ENCODE measurements at places on chromosomes 12 and 14.
A peak's percentile ranks its signal among the peaks of the same experiment; 100 is the strongest.

DNA sequence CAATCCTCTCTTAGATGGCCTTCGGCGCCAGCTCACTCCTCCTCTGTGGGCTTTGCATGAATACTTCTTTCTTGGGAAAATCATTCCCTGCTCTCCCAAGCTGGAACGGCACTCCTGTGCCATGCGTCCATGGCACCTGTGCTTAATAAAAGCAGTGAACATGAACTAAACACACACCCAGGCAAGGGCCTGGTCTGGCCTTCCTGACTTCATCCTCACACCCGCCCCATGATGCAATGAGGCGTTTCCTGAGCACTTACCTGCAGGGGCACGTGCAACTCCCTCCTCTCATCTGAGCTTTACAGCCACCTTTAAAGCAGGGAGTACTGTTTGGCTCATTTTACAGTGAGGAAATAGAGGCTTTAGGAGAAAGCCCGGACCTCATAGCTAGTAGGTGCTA lies 219.8 kb downstream of the SLC41A2 start:
- DNase-seq, result no peak

GRCh38 chr14:54762296-54762695 lies 140.3 kb downstream of the GCH1 start:
- no peak for DNase-seq

GRCh38 chr12:27342536-27342935 lies 9.9 kb downstream of the BMAL2 start:
- DNase-seq, result no peak

DNA sequence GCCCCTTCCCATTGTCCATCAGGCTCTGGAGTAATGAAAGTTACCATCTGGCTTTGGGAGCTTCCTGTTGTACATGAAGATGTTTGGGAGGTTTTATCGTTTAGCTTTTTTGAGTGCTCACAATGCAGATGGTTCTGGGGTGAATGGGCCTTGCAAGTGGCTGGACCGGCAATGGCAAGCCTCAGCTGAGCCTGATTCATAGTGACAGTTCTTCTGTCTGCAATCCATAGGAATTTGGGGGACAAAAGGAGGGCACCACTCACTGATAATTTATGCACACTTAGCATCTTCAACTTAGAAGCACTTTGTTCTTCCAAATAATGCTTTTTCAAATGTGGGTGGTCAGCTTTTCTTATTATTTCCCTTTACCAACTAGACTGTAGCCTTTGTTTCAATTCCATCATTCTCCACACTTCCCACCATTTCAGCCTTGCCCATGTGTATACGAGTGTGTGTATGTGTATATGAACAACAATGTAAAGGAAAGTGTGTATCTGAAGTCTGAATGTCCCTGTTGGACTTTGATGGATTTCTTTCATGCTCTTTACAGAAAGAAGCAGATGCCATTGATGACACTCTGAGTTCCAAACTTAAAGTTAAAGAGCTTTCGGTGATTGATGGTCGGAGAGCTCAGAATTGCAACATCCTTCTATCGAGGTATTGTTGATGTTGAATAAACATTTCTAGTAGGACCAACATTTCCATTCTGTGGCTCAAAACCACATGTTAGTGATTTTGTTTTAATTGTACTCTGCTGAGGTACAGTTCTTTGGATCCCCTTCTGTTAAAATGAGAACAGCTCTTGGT lies 125.5 kb downstream of the GPR135 start:
- no peak for DNase-seq

DNA sequence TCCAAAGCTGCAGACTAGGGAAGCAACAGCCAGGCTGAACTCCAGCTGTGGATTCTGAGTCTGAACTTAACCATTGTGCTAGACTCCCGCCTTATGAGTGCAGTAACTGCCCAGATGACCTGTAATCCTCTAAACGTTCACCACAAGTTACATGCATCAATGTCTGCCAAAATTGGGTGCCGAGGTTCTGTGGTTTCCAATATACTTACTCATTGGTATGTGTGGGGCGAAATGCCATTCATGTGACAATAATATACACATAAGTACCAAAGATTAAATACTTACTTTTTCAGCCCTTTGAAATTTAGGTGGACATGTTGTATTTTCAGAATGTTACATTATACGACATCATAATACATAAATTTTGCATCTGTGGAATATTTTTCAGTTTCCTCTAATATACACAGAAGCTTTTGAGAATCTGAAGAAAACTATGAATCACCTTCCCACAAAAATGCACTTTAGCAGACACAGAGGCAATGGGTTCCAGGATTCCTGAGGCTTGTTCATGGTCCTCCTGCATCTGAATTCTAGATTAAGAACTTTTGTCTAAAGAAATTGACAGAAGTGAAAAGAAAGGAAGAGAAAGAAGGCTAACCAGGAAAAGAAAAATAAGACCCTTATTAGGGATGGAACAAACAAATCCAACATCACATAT lies 31.7 kb downstream of the GRIP1 start:
- DNase-seq, result no peak

GRCh38 chr12:43711348-43711747 lies 47.2 kb downstream of the PUS7L start:
- no peak for DNase-seq

- DNase-seq, result no peak
These were observed 104.6 kb downstream of the PTPRR start for GRCh38 chr12:70815971-70816391.

DNA sequence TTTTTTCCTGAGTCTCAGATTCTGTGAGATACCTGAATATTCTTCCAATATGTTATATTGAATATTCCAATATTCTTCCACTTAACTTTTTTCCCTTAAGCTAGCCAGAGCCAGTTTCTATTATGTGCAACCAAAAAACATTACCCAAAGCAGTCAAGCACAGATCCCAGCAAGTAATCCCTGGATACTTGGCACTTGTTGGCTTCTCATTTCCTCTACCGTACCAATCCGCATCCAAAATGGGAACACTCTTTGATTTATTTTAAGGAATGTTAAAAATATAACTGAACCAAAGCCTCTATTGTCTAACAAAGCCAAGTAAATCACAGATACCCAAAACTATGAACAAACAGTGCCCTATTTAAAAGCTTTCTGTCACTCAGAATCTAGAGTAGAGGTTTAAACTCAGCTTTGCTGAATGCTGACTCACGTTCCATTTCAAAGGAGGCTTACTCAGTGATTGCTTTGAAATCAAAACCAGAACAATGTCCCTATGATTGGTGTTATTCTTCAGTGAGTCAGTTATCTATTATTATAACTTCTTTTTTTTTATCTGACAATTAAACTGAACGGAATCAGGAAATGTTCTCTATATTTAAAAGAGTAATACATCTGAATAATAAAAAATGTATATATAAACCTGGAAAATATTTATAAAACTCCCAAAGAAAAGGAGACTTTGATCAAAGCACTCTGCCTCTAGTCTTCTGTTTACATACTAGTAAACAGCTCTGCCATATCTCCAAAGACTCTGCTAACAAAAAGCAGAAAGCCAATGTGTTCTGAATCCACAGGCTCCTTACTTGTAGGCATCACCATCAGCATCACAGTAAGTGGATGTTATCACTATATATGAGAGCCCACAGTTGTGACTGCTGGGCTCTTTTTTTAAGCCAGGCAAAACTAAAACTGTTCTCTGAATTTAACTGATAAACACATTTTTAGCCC lies 360.8 kb downstream of the CCDC91 start:
- DNase-seq, result peak; percentile 45

- no peak for DNase-seq
These were observed 94.7 kb downstream of the ERGIC2 start for GRCh38 chr12:29286081-29286790.

GRCh38 chr12:57431654-57432188 lies 878 bp upstream of the R3HDM2 start:
- no peak for DNase-seq

- no peak for DNase-seq
These were observed 12.3 kb upstream of the APOF start for GRCh38 chr12:56374726-56375597.

GRCh38 chr12:107134558-107134957 lies 41.2 kb upstream of the CRY1 start:
- peak; percentile 51 for DNase-seq

DNA sequence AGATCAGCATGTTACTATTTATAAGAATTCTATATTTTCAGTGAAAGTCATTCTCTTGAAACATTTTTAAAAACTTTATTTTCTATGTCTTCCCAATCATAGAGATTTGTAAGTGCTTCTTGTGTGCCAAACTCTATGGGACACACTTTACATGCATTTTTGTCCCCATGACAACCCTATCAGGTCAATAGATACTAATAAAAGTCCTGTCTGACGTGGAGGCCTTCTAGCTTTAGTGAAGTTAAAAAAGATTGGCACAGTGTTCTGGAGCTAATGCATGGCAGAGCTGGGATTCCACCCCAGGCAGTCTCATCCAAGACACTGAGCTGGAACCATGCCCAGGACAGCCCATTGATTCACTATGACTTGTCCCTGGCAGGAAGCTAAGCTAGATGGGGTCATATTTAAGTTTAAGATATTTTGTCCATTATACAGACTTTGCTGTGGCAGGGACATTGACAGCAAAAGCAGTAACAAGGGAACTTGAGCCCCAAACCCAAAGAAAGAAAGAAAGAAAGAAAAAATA lies 28.1 kb downstream of the TTC6 start:
- no peak for DNase-seq

DNA sequence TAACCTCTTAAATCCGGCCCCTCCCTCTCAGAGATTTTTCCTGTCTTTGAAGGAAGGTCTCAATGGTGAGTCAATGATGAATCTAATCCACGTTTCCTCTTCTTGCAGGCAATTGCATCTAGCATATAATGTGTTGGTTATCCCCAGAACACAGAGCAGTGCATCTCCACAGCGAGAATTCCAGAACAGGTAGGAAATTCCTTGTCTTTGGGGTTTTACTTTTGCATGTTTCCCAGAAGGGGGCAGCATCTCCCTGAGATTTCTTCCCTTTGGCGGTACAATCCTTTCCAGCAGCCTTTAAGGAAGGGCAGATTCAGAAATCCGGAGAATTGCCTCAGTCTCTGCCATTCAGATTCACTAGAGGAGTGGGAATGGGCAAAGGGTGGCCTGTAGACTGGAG lies 128.0 kb downstream of the KCNA5 start:
- peak; percentile 5 for DNase-seq

DNA sequence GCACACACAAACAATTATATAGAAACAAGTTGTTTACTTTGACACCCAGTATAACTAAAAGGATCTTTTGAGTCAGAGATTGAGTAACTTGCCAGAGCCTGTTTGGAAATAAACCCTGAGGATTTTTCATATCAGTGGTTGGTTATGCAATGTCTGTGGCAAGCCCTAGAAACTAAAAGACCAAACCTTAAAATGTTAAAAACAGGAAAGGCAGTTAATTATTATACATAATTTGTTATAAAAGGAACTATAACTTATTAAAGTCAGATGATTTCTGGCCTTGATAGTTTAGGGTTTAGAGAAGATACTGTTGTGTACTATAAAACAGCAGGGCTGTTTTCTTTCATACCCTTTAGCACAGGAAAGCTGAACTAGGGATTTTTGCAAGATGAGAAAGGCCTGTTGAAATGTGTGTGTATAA lies 44.1 kb downstream of the PSEN1 start:
- DNase-seq, result peak; percentile 40
